ENCODE measurements at places on chromosomes 2 and 18. TPM values are rescaled to one million over a fixed set of nuclear protein-coding genes. Genes with fewer than 3 reads are reported as not detected.

ASXL3 gene
- total RNA-seq = not detected

FAM228A gene
- total RNA-seq = not detected

IL1B gene
- total RNA-seq = 0.13 TPM

RESP18 gene
- not detected for total RNA-seq

DNAH6 gene
- total RNA-seq = 0.05 TPM

VWA3B gene
- not detected for total RNA-seq

ACKR3 gene
- not detected for total RNA-seq

ST3GAL5 gene
- total RNA-seq = 0.99 TPM
